Hematopoietic multipotent progenitor cell treated with erythropoietin and hydrocortisone succinate and interleukin-3 and kit ligand, for 4 days (in vitro differentiated cells): ENCODE measurements at places on chromosomes 11 and 22.

DNA sequence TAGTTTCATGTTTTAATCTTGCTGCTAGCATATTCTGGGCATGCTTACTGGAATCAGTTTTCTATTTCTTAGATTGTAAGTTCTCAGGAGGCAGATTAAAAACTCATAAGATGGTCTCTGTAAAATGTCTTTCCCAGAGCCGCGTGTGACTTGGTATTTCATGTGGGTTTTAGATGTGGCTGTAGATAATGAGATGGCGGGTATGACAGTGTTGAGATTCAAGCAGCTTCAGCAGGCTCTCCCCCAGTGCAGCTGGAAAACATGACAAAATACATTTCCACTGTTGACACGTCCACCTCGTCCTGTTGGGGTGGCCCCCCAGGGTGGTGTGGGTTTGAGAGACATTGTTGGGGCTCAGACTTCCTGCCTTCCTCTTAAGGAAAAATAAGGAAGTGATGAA lies 106.8 kb downstream of the KIRREL3 start:
- DNase-seq, result peak; percentile 47

DNA sequence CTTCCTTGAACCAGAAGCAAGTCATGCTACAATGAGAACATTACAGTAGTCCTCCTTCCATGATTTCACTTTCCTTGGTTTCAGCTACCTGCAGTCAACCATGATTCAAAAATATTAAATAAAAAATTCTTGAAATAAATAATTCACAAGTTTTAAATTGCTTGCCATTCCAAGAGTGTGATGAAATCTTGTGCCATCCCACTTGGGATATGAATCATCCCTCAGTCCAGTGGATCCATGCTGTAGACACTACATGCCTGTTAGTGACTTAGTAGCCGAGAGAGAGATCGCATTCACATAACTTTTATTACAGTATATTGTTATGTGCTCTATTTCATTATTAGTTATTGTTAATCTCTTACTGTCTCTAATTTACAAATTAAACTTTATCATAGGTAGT lies 6.0 kb downstream of the HOATZ start:
- no peak for DNase-seq

GRCh38 chr11:73225001-73225686 lies 7.1 kb downstream of the P2RY2 start:
- no peak for DNase-seq

GRCh38 chr11:6345366-6345765 lies 25.1 kb upstream of the CAVIN3 start:
- no peak for DNase-seq

DNA sequence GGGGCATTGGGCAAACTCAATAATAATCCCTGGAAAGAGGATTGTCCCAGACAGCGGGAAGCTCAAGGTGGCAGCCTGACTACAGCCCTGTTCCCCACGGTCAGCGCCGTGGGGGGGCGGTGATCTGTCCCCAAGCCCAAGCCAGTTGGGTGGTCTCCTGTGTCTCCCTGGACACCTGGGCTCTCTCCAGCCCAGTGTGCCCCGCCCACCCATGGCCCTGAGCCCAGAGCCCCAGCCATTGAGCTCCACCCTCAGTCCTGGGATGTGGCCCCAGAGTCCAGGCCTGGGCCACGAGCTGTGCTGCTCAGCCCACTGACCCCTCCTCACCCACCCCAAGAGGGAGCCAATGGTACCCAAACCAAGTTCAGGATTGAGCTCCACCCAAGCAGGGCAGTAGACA lies 27.9 kb upstream of the PDE2A start:
- no peak for DNase-seq

GRCh38 chr22:48627966-48628365 lies 1199.7 kb downstream of the BRD1 start:
- DNase-seq, result no peak

GRCh38 chr11:70339066-70339465 lies 59.3 kb upstream of the CTTN start:
- DNase-seq, result no peak

DNA sequence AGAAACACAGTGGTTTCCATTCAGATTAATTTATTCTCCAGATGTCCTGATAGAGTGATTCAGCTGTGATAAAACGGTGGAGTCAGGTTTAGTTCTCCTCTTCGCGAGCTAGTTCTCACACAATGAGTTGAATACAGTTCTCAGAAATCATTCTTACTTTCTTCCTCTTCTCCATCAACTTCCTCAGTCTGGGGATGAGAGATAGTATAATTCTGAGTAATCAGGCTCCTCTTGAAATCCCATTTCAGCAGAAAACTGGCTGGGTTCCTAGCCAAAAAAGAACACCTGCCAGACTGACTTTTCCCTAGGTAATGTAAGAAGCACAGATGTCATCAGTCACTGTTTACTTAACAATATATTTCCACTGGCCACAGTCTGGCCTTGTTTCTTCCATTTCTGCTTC lies 76.7 kb downstream of the SVIP start:
- peak; percentile 78 for DNase-seq

GRCh38 chr11:26958005-26958701 lies 35.8 kb upstream of the FIBIN start:
- no peak for DNase-seq

GRCh38 chr11:89477175-89477574 lies 14.0 kb downstream of the NOX4 start:
- no peak for DNase-seq

- no peak for DNase-seq
These were observed 48.3 kb downstream of the MYH9 start for GRCh38 chr22:36339171-36340065.

DNA sequence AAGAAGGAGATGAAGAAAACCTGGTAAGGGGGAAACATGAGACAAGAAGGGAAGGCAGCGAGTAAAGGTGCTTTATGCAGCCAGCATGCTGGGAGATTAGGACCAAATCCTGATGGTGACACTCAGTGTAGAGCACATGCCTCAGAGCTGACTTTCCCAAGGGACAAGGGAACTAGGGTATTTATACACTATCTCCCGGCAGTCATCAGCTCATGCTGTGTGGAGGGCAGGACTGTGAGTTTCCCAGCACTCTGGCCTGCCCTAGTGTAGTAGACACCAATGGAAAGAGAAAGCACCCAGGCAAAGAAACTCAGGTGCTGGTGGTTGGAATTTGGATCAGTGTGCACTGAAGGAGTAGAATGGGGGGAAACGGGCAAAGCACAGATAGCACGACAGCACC lies 128.3 kb upstream of the CSNK2A3 start:
- DNase-seq, result no peak

DNA sequence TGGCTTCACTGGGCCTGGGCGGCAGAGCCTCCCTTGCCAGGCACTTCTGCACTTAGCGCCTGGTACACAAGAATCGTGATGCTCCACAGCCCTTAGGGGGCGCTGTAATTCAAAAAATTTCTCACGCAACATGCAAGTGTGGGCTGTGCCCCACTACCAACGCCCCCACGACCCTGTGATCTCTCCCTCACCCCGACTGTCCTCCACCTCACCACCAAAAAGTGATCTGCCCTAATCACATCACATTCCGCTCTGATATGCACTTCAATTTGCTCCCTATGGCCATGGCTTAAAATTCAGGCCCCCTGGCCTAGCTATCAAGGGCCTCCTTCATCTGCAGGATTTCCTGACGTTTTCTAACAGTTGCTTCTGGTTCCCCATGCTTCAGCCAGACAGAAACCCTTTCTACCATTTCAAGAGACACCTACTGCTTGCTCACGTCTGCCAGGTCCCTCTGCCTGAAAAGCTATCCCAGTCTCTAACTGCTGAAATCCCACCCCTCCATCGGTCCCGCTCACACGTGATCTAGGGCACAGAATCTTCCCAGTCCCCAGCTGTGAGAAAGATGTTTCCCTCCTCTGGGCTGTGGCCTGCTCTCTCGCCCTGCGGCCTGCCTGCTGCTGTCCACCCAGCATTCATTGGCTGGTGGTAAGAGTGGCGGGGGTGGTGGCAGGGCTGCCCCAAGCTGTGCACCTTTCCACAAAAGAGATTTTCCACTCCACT lies 27.9 kb upstream of the LRRC32 start:
- peak; percentile 76 for DNase-seq

DNA sequence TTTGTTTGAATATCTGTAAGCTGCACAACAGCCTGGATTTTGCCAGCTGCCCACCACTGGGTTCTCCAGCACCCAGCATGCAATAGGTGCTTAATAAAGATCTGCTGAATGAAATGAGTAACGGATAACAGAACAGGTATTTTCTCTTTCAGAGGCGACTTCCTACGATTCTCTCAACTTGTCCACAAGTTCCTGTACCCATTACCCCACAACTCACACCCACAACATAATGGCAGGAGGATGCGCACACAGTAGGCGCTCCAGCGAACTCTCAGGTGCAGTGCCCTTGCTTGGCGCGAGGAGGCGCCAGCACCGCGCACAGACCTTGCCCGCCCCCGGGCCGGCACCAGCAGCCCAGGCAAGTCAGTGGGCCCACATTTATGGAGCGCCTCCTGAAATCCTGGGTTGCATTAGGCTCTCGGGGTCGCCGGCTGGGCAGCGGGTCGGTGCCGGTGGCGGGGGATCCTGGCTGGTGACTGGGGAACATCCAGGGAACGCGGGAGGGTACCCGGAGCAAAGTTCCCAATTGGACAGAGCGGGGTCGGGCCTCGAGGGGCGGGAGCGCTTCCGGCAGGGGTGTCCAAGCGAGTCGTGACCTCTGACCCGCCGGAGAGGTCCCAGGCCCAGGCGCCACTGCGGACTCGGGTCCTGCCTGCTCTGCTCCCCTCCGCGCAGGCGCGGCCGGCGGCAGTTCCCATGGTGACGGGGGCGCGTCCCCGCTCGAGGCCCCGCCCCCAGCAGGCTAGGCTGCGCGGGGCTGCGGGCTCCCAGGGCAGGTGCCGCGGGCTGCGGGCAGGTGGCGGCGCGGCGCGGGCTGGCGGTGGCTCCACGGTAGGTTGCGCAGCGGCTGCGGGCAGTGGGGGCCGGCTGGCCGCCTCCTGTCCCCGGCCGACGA lies at the start of gene KIAA1671:
KIAA1671 (plus strand) TSS at position 775 of the 895 bp plus-strand sequence. CDS start 75,284 bp downstream, outside the sequence.
- DNase-seq, result peak; percentile 88
